ENCODE measurements at places on chromosomes 3 and 15.

DNA sequence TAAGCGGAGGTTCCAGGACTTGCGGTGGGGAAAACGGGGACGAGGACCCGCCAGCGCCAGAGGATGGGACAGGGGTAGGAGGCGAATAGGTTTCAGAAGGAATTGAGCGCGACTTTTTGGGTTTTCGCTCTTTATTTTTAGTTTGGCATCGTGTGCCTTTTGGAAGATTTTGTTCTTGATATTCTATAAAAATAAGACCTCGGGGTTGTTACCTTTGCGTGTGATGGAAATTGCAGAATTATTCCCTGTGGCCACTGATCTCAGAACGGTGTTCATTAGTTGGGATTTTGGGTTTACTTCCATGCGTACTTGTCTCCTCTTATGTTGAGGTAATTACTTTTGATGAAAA lies 453 bp upstream of the CCDC14 start:
- no peak for DNase-seq

- DNase-seq: peak; percentile 2
Observed at GRCh38 chr3:191296041-191296541, 33.1 kb upstream of the CCDC50 start.

- no peak for DNase-seq
Observed at GRCh38 chr3:185361920-185362319, 1.0 kb upstream of the MAP3K13 start.

GRCh38 chr3:47227678-47228077 lies 54.9 kb downstream of the KIF9 start:
- DNase-seq: no peak

DNA sequence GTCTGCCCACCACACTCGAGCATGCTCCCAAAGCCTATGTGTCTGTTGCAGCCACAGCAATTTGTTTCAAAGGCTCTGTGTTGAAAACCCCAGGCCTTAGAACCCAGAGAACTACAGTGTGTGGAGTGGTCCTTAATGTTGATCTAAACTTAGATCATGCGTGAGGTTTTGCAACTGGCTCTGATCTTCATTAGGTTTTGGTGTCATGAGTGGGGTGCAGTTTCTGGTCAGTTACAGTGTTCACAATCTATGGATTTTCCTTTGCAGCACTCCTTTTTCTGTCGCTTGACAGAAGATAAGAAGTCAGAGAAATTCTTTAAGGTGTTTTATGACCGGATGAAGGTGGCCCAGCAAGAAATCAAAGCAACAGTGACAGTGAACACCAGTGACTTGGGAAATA lies 213.0 kb upstream of the BHLHE40 start:
- no peak for DNase-seq

Measured in CD4-positive, alpha-beta T cell treated with Interleukin-10 for 1 hour (primary cell).